Right ventricle myocardium superior (tissue), 1 donor: ENCODE measurements at places on chromosomes 2 and 18.

DNA sequence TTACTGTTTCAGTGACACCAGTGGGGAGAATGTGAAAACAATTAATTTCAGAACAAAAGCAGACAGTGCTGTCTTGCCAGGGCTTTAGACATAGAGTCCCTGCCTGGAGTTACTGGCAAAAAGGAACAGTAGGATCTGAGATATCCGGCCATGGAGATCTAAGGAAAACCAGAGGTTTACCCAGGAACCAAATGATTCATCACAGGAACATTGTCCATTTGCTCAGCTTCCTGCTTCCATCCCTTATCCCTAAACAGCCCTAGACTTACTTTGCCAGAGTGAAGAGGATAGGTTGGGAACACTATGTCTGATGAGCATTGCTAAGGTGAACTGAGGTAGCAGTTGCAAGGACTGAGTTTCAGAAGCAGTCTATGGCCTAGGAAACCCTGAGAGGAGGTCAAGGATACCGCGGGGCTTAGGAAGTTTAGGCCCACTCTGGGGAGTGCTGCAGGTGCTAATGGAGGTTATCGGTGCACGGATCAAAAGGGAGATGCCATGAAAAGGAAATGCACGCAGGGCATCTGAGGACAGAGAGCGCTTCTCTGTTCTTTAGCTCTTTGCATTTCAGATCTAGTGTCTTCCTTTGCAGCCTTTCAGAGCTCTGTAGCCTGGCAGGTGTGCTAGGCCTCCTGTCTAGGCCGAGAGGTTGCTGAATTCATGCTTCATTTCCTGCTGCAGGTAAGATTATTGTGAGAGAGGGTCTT, 223.9 kb downstream of the CDCA7 start:
- no peak for DNase-seq

DNA sequence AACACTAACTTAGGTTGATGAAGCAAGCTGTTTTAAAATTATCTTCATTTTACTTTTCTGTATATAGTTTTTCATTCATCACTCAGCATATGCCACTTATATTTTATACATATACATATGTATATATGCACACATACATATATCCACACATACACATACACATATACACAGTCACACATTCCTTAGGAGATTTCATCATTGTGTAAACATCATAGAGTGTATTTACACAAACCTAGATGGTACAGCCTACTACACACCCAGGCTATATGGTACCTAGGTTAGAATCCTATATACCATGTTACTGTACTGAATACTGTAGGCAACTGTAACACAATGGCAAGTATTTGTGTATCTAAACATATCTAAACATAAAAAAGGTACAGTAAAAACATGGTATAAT, 295.5 kb upstream of the LYPD1 start:
- no peak for DNase-seq

- peak; percentile 3 for DNase-seq
Measured at GRCh38 chr2:239752951-239753350, 272.2 kb downstream of the NDUFA10 start.

DNA sequence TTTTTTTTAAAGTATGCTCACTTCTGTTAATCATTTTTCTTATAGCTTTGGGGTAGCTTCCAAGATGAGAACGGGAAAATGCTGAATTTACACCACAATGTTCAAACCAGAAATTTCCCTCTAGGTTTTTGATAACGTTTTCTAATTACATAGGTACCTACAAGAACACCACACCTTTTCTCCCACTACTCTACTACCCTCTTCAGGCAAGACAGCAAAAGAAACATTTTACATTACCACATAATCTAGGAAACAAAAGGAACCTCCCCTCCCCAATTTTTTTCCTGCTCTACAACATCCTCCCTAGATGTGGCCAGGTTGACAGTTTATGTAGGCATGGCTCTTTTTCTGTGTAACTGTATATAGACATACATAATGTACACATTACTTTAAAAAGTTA, 32.4 kb downstream of the NDUFAF7 start:
- no peak for DNase-seq
